Activated CD4-positive, alpha-beta T cell treated with anti-CD3 and anti-CD28 coated beads, Interleukin-2, amount 10 ng/mL, durations not matched to agents 24 days and 14 days (primary cell): ENCODE measurements at places on chromosomes 6 and 20.

DNA sequence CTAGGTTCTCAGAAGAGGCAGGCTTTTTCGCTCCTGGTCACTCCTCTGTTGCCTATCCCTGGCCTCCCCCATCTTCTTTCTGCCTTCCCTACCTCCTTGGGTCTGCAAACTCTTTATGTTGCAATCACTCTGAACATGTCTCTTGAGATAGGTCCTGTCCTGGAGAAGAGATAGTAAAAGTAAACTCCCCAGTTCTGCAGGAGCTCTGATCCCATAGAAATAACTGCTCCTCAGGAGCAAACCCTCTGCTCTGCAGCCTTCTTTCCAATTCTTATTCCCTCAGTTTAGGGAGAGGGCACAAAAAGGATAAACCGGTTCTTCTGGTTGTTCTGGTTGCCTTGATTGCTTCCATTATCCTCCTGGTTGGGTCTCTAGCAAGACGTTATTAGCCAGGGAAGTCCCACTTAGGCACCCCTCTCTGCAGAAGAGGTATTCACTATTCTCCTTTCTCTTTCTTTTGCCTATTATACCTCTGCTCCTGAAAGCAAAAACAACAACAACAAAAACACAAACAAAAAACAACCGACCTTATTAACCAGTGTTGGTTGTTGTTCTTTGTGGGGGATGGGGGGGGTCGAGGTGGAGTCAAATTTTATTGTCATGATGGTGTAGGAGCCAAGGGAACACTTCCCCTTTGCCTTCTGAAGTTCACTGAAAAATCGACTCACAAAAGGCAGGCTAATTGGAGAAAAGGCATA lies 973 bp downstream of the TRIM38 start:
- no peak for DNase-seq

- DNase-seq: no peak
Observed at GRCh38 chr20:53224851-53225250, 252.7 kb downstream of the TSHZ2 start.

DNA sequence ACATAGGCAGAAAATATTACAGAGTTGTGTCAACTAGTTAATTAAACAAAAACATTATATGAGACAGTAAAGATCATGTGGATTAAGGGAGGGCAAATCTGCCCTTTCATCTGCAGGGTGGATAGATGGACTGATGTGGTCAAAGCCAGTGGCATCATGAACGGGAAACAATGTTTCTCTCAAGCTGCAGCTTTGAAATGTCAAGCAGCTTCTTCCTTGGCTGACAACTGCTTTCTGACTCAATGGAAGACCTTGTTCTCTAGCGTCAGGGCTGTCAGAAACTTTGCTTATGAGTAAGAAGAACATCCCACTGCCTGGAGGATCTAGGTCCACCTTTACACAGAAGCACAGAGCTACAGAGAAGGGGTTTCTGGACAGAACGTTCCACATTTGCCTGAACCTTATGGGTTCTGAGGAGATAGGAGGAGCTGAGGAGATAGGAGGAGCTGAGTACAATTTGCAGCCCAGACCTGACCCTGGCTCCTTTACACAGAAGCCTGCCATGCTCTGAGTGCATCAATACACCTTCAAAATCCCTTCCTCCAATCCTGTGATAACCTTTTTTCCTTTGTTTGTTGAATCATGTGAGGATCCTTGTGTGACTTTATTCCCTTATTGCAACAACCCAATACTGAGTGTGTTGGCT lies 6.1 kb downstream of the CST5 start:
- no peak for DNase-seq

DNA sequence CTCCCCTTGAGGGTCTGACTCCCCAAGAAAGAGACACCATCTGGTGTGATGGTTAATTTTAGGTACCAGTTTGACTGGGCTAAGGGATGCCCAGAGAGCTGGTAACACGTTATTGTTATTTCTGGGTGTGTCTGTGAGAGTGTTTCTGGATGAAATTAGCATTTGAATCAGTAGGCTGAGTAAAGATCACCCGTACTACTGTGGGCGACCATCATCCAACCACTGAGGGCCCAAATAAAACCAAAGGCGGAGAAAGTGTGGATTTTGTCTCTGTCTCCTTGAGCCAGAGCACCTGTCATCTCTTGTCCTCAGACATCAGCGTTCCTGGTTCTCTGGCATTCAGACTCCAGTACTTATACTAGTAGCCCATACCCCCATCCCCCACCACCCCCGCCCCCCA lies 7.9 kb upstream of the CNKSR3 start:
- no peak for DNase-seq

- no peak for DNase-seq
Observed at GRCh38 chr6:93745306-93745705, 325.9 kb upstream of the EPHA7 start.
